ENCODE measurements at places on chromosomes 7 and 10.
A peak's percentile ranks its signal among the peaks of the same experiment; 100 is the strongest.

DNA sequence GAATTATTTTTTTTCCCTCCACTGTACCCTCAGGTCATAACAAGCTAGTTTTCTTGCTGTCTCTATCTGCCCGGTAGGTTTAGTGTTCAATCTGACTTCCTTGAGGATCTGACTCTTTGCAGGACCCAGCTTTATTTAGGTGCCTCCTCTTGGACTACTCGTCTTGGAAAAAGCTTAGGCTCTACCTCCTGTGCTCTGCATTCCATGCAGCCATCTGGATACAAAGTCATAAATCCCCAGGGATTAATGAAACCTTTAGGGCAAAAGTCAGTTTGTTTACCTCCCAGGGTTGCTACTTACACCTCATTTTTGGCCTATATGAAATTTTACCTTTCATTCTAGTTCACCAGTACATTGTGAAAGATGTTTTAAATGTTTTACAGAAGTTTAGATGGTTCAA is 8.0 kb downstream of the STAG3 start:
- DNase-seq: no peak

GRCh38 chr7:105016068-105016708 is 2.2 kb downstream of the KMT2E start:
- DNase-seq: no peak

GRCh38 chr10:74906611-74907198 is 80.3 kb downstream of the KAT6B start:
- DNase-seq: no peak

DNA sequence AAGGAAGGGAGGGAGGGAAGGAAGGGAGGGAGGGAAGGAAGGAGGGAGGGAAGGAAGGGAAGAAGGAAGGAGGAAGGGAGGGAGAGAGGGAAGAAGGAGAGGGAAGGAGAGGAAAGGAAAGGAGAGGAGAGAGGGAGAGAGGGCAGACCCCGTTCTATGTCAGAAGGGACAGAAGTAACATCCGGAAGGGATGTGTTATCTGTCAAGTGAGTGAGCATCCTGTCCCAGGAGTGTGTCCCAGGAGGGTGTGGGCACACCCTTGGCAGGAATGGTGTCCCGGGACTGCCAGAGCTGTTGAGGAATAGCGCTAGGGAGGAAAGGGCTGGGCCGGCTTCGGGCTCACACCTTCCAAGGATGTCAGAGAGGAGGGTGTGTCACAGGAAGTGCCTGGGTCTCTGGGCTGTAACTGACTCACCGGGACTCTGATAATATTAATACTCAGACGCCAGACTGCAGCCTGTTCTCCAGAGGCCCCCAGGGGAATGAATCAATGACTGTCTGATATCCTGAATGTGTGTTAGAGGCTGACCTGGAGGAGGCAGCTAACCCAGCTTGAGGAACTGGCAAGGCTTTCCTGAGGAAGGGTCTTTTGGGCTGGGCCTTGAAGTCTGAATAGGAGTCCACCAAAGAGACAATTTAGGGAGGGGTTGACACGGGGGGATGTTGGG is 125.6 kb upstream of the TNRC18 start:
- DNase-seq: no peak

GRCh38 chr7:84950836-84951235 is 236.0 kb downstream of the SEMA3D start:
- DNase-seq: no peak

GRCh38 chr7:149334930-149335329 is 72.9 kb downstream of the ZNF783 start:
- DNase-seq: peak; percentile 49

- no peak for DNase-seq
Observed at GRCh38 chr10:128629111-128630096, 503.2 kb upstream of the MKI67 start.

GRCh38 chr7:50952544-50952943 is 169.8 kb upstream of the GRB10 start:
- DNase-seq: no peak

DNA sequence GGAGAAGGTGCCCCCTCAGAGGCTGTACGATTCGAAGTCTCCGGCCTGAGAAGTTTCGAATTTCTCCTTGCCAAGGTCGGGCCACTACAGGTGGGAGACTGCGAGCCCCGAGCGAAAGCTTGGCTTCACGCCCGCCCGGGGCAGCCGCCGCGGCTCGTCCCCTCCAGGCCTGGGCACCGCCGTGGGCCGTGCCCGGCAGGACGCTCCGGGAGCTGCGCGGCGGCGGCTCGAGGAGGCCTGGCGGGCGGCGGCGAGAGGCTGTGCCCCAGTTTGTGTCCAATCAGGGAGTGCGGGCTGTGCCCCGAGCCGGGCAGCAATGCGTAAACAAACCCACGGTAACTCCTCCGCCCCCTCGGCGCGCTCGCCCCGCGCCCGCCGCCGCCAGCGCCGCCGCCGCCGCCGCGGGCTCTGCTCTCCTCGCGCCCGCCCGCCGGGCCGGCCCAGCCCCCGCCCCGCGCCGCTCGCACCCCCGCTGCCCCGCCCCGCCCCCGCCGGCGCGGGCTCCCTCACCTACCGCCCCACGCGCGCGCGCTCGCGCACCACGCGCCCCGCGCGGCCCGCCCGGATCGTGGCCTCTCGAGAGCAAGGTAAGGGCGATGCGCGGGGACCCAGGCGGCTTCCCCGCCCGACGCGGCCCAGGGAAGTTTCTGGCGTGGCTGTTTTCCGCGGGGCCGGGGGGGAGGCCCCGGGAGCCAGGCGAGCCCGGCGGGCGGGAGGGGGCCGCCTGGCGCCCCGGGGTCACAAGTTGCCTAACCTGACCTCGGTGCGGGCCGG is 57.8 kb upstream of the PCGF5 start:
- peak; percentile 65 for DNase-seq

- DNase-seq: no peak
Observed at GRCh38 chr7:152344253-152344652, 91.5 kb downstream of the KMT2C start.

GRCh38 chr7:120738816-120739215 is 119.1 kb downstream of the TSPAN12 start:
- DNase-seq: no peak

GRCh38 chr7:153022475-153023193 is 263.1 kb downstream of the ACTR3B start:
- no peak for DNase-seq

DNA sequence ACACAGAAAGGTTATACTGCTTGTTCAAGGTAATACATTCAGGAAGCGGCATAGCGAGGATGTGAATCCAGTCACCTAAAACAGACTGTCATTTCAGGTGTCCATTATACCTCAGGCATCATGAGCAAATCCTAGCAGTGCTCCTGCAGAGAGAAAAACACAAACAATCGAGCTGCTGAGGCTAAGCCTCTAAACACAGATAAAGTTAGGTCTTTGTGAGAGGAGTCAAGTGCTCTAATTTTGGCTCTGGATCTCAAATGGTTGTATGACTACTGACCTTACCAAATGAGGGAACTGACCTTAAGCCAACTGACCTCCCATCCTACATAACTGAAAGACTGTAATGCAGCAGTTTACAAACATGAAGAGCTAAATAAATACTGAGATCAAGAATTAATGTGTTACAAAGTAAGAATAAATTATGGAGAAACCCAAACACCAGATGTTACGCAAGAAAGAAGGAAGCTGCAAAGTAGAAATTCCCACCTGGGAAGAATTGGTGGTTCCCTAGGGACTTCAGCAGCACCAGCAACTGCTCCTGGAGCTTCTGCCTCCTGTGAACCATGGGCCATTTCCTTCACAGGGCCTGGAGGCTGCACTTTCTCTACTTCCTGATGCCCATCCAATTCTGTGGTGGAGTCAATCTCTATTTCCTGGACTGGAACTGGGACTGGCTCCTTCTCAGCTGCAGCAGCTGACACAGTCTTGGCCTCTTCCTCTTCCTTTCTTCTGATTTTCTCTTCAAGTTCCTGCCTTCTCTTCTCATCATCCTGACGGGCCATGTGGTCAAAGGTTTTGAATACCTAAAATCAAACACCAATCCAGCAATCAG is 5.8 kb downstream of the NUDCD3 start:
- DNase-seq: peak; percentile 43

GRCh38 chr10:96714031-96714590 is 6.2 kb downstream of the PIK3AP1 start:
- DNase-seq: no peak

DNA sequence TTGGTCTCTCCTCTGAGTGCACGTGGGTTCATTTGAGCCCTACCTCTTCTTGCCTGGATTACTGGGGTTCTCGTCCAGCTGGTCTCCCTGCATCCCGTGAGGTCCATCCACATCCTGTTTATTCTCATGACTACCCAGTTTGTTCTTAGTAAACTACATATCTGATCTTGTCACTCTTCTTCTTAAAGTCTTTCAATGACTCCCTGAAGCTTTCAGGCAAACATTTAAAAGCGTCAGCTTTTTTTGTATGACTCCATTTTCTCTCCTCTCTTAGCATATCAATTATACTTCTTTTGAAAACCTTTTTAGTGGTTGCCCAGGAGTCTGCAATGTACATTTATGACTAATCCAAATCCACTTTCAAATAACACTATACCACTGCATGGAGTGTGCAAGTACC is 7.5 kb downstream of the SFXN2 start:
- DNase-seq: no peak

DNA sequence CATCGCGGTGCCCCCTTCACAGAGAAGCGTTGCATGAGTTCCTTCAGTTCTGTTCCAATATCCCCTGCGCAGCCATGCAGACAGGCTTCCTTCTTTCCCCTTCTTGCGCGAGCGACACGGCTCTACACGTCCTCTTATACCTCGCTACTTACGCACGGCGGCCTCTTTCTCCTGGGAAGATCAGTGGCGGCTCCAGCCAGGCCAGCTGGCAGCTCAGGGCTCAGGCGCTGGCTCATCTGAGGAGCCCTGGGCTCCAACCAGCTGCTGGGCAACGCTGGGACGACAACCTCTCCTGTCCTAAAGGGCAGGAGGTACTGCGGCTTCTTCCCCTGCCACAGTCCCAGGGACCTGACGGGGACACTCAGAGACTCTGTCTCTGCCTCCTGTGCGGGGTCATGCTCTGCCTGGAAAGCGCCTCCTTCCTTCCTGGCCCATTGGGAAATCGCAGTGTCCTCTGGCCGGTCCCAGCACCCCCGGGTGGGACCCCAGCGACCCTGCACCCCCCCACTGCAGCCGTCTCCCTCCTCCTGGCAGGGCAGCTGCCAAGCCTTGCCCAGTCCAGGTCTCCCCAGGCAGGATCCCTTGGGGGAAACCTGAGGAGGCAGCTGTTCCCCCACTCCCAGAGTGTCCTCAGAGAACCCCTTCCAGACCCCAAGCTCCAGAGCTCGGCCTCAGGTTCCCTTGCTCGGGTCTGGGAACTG is 5.0 kb upstream of the FAM20C start:
- DNase-seq: no peak

- DNase-seq: no peak
Observed at GRCh38 chr7:126227643-126228042, 1025.1 kb downstream of the GRM8 start.

DNA sequence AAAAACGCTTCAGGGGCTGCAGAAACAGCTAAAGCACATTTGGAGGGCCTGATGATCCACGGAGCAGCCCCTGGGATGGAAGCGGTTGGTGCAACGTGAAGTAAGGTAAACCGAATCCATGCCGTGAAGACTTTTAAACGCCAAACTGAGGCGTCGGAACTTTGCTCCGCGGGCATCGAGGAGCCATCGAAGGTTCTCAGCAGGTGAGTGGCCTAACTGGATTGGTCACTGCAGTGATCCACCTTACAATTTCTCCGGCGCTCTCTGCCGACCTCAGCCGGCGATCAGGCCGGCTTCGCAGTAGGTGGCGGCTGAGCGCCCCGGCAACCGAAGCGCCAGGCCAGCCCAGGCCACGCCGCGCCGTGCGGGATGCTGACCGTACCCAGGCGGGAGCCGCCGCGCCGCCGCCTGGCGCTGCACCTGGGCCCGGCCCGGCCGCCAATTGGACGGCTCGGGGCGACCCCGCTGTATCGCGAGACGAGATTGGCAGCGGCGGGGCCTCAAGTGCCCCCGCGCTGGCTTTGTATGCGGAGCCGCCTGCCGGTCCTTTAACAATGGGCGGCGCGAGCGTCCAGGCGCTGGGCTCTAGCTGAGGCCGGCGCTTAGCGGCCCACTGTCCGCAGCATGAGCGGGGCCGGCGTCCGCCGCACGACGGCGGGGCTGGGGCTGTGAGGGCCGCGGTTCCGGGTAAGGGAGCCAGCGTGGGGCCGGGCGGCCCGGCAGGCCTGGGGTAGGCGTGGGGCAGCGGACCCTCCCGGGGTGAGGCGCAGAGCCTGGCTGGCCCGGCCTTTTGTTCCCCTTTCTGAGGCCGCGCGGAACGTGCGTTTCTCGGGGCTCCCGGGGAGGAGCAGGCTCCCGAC is at the start of gene CCNJ:
Gene CCNJ, plus strand, starts transcription at position 551 of the 860 bp plus-strand sequence. CDS start 811 bp downstream, outside the sequence.
- DNase-seq: peak; percentile 93

DNA sequence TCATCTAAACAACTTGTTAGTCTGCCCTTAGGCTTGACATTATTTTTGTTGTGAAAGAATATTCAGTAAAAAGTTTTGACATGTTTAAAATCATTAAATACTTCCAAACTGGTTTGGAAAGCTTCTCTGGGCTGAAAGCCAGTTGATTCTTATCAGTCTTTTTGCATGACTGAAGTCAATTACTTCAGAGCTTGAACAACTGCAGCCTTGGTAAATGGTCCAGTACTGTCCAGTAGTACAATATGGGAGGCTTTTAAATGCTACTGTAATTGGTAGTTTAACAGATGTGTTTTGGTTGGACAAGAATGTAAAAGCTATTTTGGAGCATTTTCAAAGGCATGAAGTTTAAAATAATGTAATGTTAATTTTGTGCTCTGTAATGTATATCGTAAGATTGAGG is 103.4 kb downstream of the SDK1 start:
- DNase-seq: no peak

- DNase-seq: no peak
Observed at GRCh38 chr7:153090764-153091163, 331.2 kb downstream of the ACTR3B start.

DNA sequence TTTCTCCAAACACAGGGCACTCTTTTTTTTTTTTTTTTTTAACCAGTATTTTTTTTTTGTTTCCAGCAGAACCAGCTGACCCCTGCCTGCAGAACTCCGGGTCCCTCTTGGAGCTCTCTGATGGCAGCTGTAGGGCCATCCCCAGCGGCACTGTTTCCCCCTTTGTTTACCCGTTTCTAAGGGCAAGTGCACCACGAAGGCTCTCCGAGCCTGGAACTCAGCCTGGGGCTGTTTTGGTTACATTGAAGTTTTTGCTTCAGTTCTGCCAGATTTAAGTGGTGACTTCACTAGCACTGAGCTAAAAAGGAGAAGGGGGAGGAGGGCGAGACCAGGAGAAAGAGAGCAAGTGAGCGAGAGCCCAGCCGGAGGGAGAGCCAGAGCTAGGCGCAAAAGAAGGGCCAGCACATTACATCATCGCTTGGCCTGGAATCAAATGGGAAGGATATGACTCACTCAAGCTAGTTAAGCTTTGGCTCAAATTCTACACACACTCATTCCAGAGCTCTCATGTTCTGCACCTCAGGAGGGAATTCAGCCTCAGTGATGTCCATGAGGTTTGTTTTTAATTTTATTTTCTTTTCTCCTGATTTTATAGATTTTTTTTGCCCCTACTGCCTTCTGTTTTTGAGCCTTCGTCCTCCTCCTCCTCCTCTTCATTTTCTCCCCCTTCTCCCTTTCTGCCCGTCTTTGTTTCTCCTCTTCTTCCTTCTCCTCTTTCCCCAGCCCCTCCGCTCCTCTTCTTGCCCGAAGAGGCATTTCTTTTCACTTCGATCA is 272.3 kb downstream of the TRIL start:
- DNase-seq: peak; percentile 14
